ENCODE measurements at places on chromosomes 12 and 14.

DNA sequence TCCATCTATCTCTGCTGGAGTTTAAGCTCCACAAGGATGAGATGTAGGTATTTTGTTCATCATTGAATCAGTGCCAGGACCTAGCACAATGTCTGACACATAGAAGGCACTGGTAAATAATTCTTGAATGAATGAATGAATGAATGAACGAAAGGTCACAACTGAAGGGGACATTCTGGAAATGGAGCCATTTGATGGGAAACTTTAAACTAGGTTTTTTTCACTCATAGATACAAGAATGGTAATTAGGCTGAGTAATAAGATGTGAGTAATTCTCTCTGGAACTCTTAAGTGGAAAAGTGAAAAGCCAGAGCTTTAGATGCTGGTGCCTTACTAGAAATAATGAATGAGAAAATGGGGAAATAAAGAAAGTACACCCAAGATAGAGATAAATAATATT is 44.3 kb downstream of the SCN8A start:
- DNase-seq: no peak

DNA sequence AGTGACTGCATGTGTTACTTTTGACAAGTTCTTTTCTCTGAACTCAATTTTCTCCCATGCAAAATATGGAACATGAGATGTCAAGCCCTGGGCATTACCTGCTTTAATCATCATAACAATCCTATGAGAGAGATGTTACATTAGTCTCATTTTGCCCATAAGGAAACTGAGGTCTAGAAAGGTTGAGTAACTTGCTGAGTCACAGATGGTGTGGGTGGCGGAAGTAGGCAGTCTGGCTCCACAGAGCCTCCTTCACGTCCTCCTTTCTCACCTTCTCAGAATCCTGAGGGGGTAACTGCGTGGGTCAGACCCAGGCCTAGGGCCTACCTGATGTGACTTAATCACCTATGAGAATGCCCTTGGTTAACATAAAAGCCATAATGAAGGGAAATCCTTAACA is 50.7 kb downstream of the TMTC1 start:
- no peak for DNase-seq

- DNase-seq: no peak
These were observed 58.3 kb upstream of the ARID2 start for GRCh38 chr12:45671254-45671653.

DNA sequence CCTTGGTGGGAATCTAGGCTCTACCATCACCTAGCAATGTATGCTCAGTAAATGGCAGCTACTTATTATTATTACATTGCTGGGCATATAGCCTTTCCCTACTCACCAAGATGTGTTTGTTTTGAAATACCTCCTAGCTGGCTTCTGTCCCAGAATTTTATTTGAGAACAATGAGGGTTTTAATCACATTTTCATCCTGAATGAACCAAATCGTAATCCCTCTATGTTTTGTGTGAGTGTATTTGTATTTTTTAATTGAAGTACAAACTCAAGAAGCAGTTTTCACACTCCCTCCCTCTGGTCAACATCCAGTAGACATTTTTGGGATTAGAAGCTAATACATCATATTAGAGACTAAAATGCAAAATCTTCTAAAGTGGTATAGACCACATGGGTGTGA is 7.6 kb downstream of the SLC7A8 start:
- DNase-seq: no peak

- no peak for DNase-seq
These were observed 12.7 kb downstream of the PPP2R5C start for GRCh38 chr14:101774006-101774795.

DNA sequence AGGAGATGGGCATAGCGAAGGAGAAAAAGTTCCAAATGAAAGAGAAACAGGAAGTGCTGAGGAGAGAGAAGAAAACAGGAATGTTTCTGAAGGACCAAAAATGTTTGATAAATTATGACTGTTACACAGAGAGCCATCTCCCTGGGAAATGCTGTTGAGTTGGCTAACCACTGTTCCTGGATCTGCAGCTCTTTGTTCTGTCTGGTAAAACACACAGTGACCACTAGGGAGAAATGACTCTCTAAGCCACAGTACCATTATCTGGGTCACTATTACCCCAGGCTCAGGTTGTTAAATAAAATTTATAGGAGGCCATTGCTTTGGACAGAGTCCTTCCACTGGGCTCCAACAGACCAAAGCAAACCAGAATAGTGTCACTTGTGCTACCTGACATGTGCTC is 219.3 kb downstream of the CRADD start:
- DNase-seq: no peak

DNA sequence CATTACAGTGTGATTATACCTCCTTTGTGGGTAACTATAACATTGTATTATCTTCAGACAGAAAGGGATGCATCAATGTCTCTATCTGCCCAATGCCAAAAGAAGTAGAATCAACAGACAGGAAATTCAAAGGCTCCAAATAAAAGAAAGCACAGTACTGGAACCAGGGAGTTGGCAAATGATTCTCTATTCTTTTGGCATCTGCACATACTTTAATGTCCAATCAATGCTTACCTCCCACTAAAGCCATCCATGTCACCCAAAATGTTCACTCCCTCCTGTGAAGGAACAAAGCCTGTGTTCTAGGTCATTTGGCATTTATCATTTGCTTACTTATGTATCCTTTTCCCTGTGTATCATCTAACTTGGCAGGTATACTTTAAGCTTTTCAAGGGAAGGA is 36.7 kb downstream of the KIF21A start:
- no peak for DNase-seq

GRCh38 chr14:69882915-69883314 is 3.7 kb downstream of the SMOC1 start:
- no peak for DNase-seq

DNA sequence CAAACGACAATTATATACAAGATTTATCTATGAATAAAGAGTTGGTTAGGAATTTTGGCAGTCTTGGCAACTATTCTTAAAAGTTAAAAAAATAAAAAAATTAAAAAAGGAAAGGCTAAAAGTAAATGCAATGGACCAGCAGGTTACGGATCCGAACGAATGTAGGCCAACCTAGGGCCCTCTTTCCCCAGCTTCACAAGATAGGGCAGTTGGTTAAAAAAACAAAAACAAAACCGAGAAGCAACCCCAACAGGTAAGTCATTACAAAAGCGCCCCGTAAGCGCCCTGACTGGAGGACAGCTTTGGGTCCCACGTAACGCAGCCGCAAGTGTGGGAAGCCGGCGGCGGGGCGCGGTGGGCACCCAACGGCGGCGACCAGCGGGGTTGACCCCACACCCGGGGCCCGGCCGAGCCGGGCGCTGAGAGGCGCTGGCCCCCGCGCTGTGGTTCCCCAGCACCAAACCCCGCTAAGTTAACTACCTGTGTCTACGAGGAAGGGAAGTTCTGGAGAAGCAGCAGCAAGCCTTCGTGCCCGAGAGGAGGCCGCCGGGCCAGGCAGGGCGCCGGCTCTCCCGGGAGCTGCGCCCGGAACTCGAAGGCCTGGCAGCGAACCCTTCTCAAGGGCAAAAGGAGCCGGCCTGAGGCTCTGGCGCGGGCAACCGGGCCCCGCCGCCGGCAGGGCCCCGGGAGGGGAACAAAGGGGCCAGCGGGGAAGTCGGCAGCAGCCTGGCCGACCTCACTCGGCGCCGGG is 882 bp downstream of the HECTD1 start:
- peak; percentile 65 for DNase-seq

GRCh38 chr12:101764051-101764792 is 25.0 kb upstream of the SYCP3 start:
- no peak for DNase-seq

DNA sequence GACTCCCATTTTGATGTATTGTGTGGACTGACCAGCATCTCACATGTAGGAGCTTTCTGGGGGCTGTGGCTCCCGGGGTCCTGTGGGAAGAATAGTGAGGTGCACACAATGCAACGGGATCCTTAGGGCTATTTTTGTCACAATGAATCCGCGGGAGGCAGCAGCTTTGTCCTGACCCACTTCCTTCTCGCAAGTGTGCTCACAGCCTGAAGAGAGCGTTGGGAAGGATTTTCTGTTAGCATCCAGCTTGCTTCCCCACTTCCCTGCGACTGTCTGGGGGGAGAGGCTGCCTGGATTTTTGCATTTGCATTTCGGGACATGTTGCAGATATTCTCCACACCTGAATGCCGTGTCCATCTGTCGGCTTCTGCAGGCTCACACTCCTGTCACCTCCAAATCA is 31.9 kb downstream of the FZD10 start:
- no peak for DNase-seq

GRCh38 chr12:21634245-21634644 is 23.4 kb downstream of the LDHB start:
- no peak for DNase-seq

GRCh38 chr14:24160499-24160849 is 591 bp upstream of the IRF9 start:
- DNase-seq: no peak

- DNase-seq: no peak
These were observed 59.8 kb downstream of the SIX1 start for GRCh38 chr14:60589442-60589841.

DNA sequence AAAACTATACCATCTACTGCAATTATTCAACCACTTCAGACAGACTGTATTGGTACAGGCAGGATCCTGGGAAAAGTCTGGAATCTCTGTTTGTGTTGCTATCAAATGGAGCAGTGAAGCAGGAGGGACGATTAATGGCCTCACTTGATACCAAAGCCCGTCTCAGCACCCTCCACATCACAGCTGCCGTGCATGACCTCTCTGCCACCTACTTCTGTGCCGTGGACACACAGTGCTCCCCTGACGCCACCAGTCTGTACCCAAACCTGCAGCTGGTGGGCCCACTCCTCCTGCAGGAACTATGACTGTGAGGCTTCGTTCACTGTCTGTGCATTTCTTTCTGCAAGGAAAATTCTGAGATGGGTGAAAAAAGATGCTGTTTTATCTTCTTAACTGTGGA is 284.7 kb downstream of the DAD1 start:
- DNase-seq: no peak

DNA sequence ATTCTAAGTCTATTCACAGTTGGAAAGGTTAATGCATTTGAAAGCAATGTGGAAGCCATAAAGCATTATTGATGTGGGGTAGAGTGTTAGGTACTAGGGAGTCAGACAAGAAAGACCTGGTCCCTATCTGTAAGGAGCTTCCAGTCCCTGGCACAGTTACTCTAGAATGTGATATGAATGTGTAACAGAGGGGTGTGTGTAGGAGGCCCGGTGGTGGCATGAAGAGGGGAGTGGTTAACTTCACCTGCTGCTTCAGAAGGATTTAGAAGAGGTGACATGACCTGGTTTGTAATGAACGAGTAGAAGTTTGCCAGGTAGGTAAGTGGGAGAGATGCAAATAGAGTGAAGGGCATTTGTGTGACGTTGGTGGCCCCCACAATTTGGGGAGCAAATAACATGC is 15.1 kb upstream of the GALNT6 start:
- no peak for DNase-seq

GRCh38 chr14:50974118-50974517 is 29.8 kb upstream of the PYGL start:
- DNase-seq: no peak

DNA sequence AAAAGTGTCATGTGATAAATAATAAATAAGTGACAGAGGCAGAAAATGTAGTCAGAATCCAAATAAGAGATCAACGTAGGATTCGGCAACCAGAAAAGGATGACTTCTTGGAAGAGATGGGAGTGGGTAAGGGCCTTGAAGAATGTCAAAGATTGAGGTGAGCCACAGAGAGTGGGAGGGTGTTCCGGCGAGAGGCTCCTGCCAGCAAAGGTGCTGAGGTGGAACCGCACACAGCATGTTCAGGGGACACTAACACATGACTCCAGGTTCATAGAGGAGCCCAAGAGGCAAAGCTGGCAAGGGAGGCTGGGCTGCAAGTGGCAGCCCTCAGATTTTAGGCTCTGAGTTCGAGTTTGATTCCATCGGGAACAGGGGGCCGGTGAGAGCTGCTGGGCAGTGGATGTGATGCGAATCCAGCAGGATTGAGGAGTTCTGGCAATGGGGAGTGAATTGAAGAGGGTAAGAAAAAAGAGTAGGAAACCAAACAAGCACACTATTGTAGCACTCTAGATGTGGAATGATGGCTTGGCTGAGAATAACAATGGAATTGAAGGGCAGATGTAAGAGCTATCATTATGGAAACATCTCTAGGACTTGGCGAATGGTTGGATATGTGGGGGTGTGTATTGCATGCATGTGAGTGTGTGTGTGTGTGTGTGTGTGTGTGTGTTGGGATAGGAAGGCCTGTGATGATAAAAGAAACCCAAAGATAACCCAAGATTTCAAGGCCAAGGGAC is 36.5 kb downstream of the LRRC74A start:
- no peak for DNase-seq

GRCh38 chr12:95942101-95942523 is 302 bp downstream of the CCDC38 start:
- no peak for DNase-seq

GRCh38 chr12:89225808-89226411 is 126.4 kb downstream of the DUSP6 start:
- DNase-seq: peak; percentile 48

All from activated naive CD4-positive, alpha-beta T cell treated with anti-CD3 and anti-CD28 coated beads, Interleukin-2, amount 50 U/mL, for 72 hours (primary cell).